ENCODE measurements at places on chromosomes 3 and 15. TPM values are rescaled to one million over a fixed set of nuclear protein-coding genes. Genes with fewer than 3 reads are reported as not detected.

GRCh38 chr15:31472636-31473384 lies 146.2 kb downstream of the KLF13 start:
- no peaks in the 10 kb centered on the region for H3K27me3 ChIP-seq
- H3K27ac ChIP-seq = peak overlapping the region; percentile 39

- H3K27me3 ChIP-seq = no peaks in the 10 kb centered on the region
- no peak overlapping the region for H3K4me3 ChIP-seq
- DNase-seq = no peak
- no peaks in the 10 kb centered on the region for H3K36me3 ChIP-seq
- H3K27ac ChIP-seq = no peak overlapping the region
- no peaks in the 10 kb centered on the region for H3K4me1 ChIP-seq
These were observed 53.6 kb downstream of the BHLHE40 start for GRCh38 chr3:5032844-5033243.

DNA sequence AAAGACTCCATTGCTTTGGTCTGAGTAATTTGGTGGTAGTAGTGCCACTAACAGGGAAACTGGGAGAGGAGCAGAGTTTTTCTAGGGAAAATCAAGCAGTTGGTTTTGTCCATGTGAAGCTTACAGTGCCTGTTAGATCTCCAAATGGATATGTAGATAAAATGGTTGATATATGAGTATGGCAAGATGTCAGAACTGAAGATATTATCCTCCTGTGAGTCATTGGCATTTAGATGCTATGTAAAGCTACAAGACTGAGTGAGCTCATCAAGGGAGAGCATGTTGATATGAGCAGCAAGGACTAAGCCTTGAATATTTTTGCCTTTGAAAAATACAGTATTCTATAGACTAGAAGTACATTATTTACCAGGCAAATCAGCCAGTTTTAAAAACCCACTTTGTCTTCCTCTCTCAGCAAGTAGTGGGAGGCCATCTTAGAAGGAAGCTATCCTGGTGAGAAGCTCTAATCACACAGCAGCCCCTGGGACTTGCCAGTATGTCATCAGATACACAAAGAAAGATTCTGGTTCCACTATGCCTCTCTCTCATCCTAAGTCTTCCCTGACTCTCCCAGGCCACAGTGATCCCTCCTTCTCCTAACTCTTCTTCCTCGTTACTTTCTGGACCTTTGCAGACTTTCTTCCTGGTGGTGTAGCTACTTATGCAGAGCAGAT lies 77.4 kb upstream of the ANKRD28 start:
- no peaks in the 10 kb centered on the region for H3K36me3 ChIP-seq
- H3K27me3 ChIP-seq = no peaks in the 10 kb centered on the region
- H3K27ac ChIP-seq = peak overlapping the region; percentile 70
- H3K4me1 ChIP-seq = peaks cover 9% of the 10 kb centered on the region
- peak; percentile 91 for DNase-seq

DNA sequence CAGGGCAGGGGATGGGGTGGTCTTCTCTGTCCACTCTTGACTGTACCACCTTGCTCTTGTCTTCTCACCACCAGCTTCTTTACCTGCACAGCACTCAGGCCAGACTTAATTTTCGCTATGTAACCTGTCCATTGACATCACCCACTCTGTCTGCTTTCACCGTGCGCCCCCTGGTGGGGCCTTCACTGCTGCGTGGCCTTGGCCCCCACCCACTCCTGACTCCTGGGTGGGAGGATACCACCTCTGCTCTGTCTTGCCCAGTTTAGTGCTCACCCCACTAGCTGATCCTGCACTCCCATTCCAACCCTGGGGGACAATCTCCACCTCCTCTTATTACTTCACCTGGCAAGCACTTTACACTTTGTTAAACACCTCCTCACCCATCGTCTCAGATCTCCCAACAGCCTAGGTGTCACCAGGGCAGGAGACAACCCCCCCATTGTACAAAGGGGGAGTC lies 17.7 kb downstream of the PTH1R start:
- H3K36me3 ChIP-seq = no peaks in the 10 kb centered on the region
- H3K27me3 ChIP-seq = peaks cover 29% of the 10 kb centered on the region
- DNase-seq = peak; percentile 34
- no peak overlapping the region for H3K4me3 ChIP-seq

DNA sequence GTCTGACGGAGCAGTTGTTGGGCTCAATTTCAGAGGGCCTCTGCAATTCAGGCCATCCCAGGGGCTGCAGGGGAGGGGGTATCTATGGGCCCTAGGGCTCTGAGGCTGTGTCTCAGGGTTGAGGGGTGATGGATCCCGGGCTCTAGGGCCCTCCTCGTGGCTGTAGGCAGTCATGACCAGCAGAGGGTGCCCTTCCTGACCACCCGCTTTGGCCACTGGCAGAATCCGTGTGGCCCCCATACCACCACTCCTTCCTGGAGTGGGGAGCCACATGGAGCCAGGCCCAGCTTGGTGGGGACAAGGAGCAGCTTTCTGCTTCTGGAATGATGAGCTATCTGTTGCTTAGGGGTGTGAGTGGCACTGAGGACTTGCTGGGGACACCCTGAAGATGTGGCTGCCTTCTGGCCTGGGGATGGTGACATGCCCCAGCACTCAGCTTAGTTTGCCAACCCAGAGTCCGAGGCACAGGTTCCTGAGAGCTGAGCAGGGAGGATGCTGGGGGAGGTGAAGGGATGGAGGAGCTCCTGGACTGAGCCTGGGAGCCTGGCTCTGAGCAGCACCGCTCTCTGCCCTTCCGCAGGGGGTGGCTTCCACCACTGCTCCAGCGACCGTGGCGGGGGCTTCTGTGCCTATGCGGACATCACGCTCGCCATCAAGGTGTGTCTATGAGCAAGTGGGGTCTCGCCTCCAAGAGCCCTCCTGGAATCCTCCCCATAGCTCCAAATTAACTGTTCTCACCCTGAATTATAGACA lies 20.2 kb downstream of the HDAC11 start:
- H3K27ac ChIP-seq = no peak overlapping the region
- no peak overlapping the region for H3K4me3 ChIP-seq
- DNase-seq = no peak
- H3K36me3 ChIP-seq = no peaks in the 10 kb centered on the region
- no peaks in the 10 kb centered on the region for H3K27me3 ChIP-seq

The DYNLT2B gene
- total RNA-seq = 4.2 TPM

The FGF12 gene
- not detected for total RNA-seq

GRCh38 chr3:11282250-11283138 lies 10.3 kb downstream of the ATG7 start:
- peak; percentile 59 for DNase-seq
- peak overlapping the region; percentile 94 for H3K27ac ChIP-seq
- peaks cover 2% of the 10 kb centered on the region for H3K36me3 ChIP-seq
- H3K4me1 ChIP-seq = peaks cover 27% of the 10 kb centered on the region

- H3K27me3 ChIP-seq = peaks cover 6% of the 10 kb centered on the region
- H3K4me3 ChIP-seq = no peak overlapping the region
- no peak for DNase-seq
- no peaks in the 10 kb centered on the region for H3K36me3 ChIP-seq
- peaks cover 5% of the 10 kb centered on the region for H3K4me1 ChIP-seq
- no peak overlapping the region for H3K27ac ChIP-seq
These were observed 4.0 kb upstream of the CSRNP1 start for GRCh38 chr3:39157359-39157758.
